ENCODE measurements at places on chromosomes 1 and 21.

GRCh38 chr1:162389971-162390370, 8.4 kb downstream of the C1orf226 start:
- DNase-seq: no peak

DNA sequence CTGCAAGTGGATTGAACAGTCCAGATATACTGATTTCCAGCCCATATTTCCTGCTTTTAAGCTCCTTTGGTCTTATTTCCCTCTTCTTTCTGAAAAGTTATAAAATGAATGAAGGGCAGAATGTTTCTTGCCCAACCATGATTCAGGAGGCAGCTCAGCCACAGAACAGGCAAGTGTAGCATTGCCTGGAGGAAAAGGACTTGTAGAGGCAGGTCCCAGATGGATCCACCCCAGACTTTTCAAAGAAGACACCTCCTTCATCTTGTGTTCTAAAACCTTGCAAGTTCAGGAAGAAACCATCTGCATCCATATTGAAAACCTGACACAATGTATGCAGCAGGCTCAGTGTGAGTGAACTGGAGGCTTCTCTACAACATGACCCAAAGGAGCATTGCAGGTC, at the start of gene CLCA2:
Gene CLCA2, plus strand, starts transcription at position 299 of the 400 bp plus-strand sequence. Its CDS starts 77 bp downstream, at position 376.
- no peak for DNase-seq

DNA sequence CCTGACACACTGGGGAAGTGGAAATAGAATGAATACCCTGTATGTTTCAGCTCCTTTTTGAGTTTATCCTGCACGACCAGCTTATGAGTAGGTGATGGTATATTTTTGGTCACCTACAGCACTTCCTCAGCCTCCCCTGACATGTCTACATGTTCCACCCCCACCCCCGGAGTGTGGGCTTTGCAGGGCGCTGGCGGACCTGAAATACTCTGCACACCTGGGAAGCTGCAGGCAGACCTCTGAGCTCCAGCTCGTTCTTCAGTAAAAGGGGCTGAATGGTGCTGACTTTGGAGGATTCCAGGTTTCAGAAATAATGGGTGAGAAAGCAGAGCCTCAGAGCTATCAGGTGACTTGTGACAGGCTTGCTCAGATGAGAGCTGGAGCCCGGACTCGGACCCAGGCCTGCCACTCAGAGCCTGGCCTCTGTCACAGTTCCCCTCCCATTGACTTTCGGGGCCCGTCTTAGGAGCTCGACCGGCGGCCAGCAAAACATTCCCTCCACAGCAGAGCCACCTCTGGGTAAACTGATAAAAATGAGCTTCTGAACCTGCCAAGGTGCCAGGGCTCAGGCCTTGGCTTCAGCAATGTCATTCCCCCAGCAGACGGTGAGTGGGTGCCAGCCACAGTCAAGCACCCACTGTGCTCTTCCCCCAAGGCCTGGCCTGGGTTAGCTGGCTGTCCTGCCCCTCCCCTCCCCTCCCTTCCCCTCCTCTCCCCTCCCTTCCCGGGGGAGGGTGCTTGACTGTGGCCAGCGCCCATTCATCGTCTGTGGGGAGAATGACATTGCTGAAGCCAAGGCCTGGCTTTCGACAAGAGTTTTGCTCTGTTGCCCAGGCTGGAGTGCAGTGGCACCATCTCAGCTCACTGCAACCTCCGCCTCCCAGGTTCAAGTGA, 30.1 kb downstream of the DOP1B start:
- peak; percentile 22 for DNase-seq

DNA sequence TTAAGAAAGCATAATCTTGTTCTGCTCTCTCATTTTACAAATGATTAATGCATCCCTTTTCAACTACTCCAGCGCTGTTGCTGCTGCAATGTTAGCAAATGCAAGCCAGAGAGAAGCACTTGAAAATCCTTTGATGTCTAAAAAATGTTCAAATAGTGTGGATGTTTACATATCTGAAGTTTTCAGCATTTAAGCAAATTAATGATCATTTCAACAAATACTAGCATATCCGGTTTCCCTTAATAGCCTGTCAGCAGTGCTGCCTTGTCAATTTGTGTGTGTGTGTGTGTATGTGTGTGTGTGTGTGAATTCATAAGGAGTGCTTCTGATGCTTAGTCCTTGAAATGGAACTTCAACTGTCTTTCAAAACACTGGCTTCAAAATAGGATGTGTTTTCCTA, 48.1 kb upstream of the WNT2B start:
- DNase-seq: no peak

DNA sequence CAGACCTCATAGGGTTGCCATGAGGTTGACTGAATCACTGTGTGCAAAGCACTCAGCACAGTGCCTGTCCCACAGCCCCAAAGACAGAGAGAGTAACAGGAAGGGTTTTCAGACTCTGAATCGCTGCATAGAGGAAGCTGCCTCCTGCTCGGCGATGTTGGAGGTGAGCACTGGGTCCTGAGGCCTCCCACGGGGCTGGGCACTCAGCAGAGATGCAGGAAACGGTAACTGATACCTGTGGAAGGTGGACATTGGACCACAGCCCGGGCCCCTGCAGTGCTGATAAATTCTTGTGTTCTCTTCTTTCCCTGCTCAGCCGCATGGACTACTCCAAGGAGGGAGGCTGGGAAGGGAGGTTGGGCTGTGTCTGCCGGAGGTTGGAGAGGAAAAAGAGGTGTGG, 389.7 kb downstream of the PTPRU start:
- DNase-seq: no peak

DNA sequence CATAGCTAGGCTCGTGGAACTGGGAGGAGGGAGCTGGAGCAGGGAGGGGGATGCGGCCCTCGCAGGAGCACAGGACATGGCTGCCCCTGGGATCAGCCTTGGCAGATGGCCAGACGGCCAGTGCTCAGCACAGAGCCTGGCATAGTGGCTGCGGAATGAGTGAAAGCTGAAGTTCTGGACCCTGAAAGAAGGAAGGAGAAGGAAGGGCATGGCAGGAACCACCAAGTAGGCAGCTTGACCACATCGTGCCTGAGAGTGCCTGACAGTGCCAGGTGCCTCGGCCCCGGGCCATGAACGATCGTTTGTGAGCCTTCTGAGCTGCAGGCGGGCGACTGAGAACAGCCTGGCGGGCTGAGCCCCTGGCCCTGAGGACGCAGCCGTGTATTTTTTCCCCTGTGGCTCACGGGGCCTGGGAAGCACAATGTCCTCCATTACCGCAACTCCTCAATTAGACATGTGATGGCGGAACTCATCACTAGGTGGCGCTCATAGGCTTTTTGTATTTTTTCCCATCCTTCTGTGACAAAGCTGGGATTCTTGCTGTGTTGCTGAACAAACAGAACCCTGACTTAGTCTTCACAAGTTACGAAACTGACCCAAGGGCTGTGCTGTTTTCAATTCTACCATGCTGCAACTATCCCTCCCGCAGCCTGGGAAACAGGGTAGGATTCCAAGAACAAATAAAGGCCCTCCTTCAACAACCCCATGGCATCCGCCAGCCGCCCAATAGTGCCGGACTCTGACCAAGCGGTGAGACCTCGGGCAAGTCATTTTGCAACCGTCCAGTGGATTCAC, 29.9 kb upstream of the TMEM61 start:
- peak; percentile 87 for DNase-seq

GRCh38 chr1:32933742-32934322, 30.8 kb downstream of the RNF19B start:
- DNase-seq: no peak

DNA sequence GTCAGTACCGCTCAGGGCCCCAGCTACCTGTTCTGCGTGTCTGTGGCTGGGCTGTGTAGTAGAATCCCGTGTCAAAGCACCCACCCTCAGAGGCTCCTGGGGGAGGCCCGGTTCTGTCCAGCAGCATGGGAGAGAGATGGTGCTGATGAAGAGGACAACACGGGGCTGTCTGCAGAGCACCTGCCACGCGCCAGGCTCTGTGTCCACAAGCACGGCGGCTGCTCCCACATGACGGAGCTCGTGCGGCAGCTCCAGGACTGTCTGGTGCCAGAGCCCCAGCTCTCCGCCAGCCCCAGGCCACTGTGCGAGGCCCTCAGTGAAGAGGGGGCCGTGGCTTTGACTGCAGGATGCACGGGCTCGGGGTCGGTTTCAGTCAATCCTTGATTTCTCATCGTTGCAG, 42.0 kb upstream of the TSPEAR start:
- no peak for DNase-seq

- peak; percentile 90 for DNase-seq
These were observed 5.8 kb downstream of the IFI16 start for GRCh38 chr1:159015440-159015909.

DNA sequence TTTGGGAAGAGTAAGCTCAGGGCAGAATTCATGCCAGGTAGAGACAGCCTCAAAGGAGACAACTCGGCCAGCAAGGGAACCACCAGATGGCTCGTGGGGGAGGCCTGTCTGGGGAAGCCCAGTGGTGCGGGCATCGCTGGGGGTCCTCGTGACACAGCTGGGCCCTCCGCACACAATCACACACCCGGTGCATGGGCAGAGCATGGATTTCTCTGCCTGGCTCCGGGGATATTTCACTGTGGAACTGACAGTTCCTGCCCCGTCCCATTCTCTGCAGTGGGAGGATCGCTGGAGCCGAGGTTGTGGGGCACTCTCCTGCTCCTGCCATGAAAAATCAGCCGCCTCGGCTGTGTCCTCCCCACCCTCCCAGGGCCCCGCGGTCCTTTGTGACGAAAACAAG, 108.0 kb downstream of the CRYAA start:
- no peak for DNase-seq

DNA sequence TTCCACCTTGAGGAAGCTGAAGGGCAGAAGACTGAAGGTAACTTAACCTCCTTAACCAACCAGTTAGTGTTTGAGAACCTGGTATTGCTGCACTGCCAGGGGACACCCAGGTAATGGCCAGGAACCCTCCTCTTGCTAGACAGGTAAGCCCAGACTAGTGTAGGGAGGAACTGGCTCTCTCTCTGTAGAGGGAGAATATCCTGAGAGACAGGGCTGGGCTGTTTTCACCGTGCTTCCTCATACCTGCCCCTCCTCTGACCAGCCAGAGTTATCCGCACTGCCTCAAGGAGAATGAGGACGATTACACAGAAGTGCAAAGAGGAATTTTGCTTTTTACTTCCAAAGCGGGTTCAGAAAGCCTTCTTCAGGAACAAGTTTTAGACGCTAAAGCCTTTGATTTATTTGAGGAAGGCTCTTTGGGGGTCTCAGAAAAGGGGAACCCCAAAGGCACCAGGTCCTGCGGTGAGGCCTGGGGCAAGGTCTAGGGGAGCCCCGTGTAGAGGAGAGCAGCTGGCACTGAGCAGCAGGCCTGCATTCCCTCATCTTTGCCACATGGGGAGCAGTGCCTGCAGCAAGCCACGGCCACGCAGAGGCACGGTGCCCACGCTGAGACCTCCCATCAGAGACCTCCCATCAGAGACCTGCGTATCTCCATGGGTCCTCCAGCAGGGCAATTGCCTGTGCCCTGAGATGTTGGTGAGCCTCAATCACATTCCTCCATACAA, 13.5 kb downstream of the GNG4 start:
- no peak for DNase-seq

- DNase-seq: peak; percentile 92
These were observed 33.7 kb downstream of the FBXO42 start for GRCh38 chr1:16318555-16318954.

- no peak for DNase-seq
These were observed 190.4 kb upstream of the TNR start for GRCh38 chr1:175933801-175934200.

DNA sequence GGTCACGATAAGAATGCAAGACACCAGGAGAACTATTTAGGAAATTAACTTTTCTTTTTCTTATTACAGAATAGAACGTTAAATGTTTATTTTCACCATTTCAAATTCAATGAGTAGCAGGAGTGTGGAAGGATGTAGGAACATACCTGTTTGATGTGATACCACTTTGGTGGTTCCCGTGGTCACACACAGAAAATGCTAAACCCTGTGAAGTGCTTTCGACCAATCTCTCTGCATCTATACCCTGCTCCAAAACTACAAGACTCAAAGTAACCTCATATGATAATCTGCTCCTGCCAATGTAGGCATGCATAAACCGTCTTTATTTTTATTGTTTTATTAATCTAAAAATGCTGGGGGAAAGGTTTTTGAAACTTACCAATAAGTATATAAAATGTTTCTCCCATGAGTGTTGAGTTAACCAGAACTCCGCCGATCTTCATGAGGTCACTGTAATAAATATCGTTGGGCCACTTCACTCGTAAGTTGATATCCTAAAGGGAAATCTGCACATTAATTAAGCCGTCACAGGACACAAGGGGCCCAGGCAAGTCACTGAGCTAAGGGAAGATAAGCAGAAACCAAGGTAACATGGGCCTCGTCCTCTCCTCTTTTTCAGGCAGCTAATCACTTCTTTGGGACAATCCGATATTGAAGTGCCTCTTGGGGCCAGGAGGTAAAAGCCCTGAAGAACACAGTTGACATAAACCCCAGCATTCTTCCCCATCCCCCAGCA, 60.6 kb downstream of the SIM2 start:
- DNase-seq: no peak

- DNase-seq: no peak
These were observed 143.9 kb upstream of the FMN2 start for GRCh38 chr1:239947801-239948200.

GRCh38 chr21:16088056-16088455, 358.3 kb downstream of the USP25 start:
- DNase-seq: no peak

Data from suppressor macrophage (primary cell).